ENCODE measurements at places on chromosomes 2 and 18. TPM values are rescaled to one million over a fixed set of nuclear protein-coding genes. Genes with fewer than 3 reads are reported as not detected.
A peak's percentile ranks its signal among the peaks of the same experiment; 100 is the strongest.

DNA sequence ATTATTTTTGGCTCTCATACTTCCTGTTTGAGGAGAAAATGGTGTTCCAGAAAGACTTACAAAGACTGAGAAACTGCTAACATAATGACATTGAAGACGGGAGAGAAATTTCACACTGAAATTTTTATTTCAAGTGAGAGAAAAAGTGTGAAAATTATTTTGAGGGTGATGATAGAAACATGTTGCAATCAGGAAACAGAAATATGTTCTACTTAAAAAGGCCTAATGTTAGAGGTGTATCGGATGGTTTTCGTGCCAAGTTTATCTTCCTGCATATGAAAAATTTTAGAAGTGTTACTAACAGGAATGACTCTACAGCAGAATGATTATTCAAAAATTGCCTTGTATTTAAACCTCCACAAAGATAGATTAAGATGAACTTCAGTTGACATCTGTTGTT lies 50.5 kb downstream of the KCNE4 start:
- DNase-seq = no peak

GRCh38 chr2:1740716-1741589 lies 3.4 kb downstream of the PXDN start:
- no peak for DNase-seq

- DNase-seq = peak; percentile 72
Observed at GRCh38 chr2:28649481-28650265, 102.0 kb upstream of the PPP1CB start.

The DSC3 gene
- total RNA-seq = 272 TPM

Data from mammary epithelial cell (primary cell).